ENCODE measurements at places on chromosomes 6 and 20.

DNA sequence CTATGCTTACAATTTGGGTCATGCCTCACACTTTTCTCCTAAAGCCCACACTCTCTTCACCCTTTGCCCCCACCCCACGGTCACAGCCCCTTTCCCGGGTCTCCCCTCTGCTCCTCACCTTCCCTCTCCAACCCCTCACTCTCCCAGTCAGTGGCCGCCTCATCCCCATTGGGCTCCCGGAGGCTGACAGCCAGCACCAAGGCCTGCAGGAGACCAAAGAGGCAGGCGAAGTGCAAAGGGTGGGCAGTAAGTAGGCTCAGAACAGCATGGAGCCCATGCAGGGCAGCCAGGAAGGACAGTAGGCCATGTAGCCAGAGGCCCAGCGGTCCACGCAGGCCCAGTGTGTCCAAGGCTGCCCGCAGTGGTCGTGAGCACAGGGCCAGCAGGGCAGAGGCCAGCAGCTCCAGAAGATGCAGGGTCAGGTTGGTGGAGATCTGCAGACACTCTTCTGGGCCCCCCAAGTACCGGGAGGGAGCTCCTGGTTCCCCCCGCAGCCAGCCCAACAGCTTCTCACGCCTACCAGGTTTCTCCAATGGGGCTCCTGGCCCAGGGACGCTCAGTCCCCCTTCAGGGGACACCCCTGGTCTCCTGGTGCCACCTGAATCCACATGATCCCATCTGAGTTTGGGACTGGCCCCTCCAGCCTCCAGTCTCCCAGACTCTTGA lies 1.5 kb downstream of the C6orf47 start:
- DNase-seq: no peak

DNA sequence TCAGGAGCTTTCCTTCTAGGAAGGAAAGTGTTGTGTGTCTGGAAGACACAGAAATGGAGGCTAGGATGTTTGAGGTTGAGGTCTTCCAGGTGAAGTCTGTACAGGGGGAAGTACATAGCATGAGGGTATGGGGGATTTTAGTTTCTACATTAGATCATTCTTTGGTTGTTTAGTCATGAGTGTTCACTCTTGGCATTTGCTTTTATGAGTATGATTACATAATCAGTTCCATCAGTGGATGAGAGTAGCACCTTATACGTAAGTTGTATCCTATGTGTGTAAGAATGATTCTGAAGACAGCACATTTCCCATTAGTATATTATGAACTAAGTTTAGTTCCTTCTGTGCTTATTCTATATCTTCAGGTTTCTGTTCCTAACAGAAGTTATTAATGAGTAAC lies 1.9 kb downstream of the CDYL start:
- DNase-seq: peak; percentile 34

- no peak for DNase-seq
Observed at GRCh38 chr6:154197196-154197860, 158.3 kb downstream of the OPRM1 start.

DNA sequence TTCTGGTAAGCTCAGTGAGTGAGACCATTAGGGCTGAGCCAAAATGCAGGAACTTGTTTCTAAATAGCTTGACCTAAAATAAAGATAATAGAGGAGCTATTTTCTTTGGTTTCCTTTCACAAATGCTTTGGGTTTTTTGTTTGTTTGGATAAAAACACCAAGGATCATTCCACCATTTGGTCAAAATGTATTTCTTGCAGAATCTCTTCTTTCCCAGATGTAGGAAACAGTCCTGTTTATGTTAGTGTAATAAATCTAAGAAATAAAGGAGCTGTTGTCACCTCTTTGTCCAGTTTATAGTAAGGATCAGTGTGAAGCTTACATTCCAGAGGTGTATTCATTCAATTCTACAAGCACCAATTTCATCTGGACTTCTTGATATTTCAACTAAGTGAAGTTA lies 297.8 kb downstream of the GJA1 start:
- no peak for DNase-seq
